ENCODE measurements at places on chromosomes 3 and 15.
A peak's percentile ranks its signal among the peaks of the same experiment; 100 is the strongest.

GRCh38 chr3:151976211-151977050 is 103.0 kb downstream of the SUCNR1 start:
- DNase-seq: peak; percentile 92

DNA sequence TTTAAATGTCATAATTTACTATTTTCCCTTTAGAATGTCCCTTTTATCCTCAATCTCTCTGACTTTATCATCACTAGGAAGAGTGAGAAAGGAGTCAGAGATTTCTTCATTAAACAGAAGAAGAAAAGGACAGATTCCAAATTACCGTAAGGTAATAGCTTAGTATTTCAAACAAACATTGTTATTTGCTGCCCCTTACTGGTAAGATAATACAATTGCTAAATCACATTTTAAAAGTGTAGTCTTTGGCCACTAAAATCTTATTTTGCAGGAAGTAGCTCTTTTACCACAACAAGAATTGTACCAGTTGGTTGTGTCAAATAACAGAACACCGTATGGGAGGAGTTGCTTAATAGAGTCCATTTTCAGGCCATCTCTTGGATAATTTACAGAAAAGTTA is 53.7 kb downstream of the CGGBP1 start:
- no peak for DNase-seq

DNA sequence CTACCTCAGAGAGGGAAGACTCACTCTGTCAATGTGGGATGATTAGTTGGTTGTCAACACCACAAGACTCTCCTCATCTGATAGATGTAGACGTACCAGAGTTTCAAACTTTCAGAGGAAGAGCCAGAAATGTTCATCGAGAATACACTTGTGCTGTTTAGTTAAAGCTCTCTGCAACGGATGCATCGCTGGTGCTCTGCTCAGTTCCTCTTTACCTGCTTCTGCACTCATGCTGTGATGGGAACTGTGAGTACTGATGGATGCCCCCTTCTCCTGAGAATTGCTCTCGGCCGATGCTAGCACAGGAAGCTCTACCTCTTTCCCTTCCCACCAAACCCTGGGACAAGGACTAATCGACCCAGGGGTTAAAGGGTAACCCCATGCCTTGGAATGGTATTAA is 51.8 kb upstream of the CCDC54 start:
- DNase-seq: no peak

- no peak for DNase-seq
Observed at GRCh38 chr3:172877011-172877410, 126.5 kb downstream of the ECT2 start.

- DNase-seq: no peak
Observed at GRCh38 chr3:109977897-109978296, 640.6 kb upstream of the DPPA4 start.

DNA sequence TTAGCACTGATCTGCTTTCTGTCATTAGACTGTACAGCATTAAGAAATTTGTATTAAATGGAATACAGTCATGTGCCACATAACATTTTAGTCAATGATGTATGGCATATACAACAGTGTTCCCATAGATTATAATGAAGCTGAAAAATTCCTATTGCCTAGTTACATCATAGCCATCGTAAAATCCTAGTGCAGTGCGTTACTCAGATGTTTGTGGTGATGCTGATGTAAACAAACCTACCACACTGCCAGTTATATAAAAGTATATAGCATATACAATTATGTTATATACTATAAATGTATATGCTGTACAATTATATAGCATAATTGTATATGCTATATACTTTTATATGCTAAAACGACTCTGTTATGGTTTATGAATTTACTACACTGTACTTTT is 41.7 kb downstream of the APH1B start:
- no peak for DNase-seq

GRCh38 chr3:35562141-35562540 is 77.2 kb upstream of the ARPP21 start:
- DNase-seq: peak; percentile 13

DNA sequence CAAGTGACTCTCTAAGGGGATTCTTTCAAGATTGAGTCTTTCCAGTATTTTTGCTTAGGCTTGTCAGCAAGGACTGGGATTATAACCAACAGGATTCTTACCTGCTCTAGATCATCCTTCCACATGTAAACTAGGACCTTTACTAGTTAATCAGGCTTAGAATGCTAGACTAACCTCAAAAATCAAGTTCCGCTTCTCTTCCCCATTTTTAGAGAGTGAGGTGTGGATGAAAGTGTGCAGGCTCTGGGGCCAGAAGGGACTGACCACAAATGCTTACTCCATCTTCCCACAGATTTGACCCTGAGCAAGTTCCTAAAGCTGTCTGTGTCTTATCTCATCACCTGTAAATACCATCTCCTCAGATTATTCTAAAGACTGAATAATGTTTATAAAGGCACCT is 89.5 kb upstream of the IL12A start:
- no peak for DNase-seq

DNA sequence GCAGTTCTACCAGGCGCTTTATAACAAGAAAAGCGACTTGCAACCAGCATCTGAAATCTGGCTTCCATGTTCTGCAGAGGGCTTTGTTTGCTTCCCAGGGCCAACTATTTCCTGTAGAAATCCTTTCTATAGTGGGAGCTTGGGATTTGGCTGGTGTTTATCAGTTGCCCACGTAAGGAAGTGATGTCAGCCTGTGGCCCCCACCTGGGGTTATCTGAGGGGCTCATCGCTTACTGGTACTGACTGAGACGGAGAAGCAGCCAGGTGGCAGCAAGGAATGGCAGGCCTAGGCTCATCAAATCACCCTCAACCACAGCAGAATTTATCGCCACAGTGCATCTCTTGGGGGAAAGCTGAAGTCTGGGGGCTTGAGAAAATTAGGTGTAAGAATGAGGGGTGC is 14.6 kb upstream of the CCR9 start:
- no peak for DNase-seq

DNA sequence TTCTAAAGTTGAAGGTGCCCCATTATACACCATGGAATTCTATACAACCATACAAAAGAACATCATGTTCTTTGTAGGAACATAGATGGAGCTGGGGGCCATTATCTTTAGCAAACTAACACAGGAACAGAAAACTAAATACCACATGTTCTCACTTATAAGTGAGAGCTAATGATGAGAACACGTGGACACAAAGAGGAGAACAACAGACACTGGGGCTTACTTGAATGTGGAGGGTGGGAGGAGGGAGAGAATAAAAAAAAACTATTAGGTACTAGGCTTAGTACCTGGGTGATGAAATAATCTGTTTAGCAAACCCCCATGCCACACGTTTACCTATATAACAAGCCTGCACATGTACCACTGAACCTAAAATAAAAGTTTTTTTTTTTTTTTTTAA is 342.7 kb downstream of the PLCL2 start:
- no peak for DNase-seq

GRCh38 chr3:13224967-13225366 is 151.7 kb upstream of the IQSEC1 start:
- DNase-seq: no peak

GRCh38 chr15:76982356-76982755 is 12.6 kb upstream of the PSTPIP1 start:
- no peak for DNase-seq
